ENCODE measurements at places on chromosomes 16 and 17.

DNA sequence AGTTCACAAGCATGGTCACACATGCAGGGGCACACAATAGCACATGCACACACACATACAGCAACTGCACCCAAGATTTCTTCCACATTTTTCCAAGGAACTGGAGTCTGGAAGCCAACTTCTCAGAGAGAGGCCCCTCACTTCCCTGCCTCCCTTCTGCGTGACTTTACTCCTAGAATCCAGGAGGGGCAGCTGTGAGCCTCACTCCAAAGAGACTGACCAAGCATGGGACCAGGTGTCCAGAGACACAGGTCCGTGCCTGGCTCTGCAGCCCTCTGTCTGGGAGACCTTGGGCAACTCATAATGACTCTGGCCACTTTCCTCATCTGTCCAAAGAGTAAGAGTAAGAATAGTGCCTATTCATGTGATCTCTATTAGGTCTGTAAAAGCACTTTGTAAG lies 104.7 kb upstream of the TMEM132E start:
- DNase-seq, result no peak

DNA sequence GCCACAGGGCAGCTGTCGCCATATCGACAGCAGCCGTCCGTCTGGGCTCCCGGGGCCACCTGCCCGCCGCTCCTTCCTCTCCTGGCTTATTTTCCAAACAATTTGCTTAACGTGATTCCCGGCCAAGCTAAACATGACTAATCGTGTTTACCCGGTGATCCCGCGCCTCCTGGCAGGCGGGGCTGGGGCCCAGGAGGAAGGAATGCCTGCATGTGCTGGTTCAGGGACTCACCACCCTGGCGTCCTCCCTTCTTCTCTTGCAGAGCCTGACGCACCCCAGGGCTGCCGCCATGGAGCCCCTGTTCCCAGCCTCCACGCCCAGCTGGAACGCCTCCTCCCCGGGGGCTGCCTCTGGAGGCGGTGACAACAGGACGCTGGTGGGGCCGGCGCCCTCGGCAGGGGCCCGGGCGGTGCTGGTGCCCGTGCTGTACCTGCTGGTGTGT lies 6.1 kb downstream of the SSTR5 start:
- no peak for DNase-seq

GRCh38 chr16:71807905-71808592 lies 585 bp downstream of the AP1G1 start:
- DNase-seq, result peak; percentile 56

DNA sequence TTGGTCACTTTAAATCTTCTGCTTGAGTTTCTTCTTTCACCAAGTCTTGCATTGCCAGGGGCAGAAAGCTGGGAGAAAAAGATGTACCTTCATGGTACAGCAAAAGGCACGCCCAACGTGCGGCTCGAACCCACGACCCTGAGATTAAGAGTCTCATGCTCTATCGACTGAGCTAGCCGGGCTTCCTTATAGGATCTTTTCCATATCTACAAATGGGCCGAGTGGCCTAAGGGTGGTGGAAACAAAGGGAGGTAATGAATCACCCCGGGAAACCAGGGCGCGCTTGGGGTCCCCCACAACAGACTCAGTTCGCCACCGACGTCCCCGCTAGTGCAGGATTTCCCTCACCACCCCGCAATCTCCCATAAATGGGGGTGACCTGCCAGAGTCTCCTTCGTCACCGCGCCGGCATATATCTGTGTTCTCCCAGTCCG lies 7.5 kb upstream of the OR1F1 start:
- DNase-seq, result no peak

- DNase-seq, result no peak
These were observed 67.8 kb downstream of the BMERB1 start for GRCh38 chr16:15502041-15502725.

DNA sequence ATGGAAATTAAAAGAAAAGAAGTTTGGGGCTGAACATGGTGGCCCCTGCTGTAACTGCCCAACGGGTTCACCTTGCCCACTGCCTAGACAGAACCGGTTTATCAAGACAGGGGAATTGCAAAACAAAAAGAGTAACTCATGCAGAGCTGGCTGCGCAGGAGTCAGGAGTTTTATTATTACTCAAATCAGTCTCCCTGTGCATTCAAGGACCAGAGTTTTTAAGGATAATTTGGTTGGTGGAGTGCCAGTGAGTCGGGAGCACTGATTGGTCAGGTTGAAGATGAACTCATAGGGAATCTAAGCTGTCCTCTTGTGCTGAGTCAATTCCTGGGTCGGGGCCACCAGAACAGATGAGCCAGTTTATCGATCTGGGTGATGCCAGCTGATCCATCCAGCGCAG lies 4.4 kb upstream of the SCPEP1 start:
- DNase-seq, result no peak

DNA sequence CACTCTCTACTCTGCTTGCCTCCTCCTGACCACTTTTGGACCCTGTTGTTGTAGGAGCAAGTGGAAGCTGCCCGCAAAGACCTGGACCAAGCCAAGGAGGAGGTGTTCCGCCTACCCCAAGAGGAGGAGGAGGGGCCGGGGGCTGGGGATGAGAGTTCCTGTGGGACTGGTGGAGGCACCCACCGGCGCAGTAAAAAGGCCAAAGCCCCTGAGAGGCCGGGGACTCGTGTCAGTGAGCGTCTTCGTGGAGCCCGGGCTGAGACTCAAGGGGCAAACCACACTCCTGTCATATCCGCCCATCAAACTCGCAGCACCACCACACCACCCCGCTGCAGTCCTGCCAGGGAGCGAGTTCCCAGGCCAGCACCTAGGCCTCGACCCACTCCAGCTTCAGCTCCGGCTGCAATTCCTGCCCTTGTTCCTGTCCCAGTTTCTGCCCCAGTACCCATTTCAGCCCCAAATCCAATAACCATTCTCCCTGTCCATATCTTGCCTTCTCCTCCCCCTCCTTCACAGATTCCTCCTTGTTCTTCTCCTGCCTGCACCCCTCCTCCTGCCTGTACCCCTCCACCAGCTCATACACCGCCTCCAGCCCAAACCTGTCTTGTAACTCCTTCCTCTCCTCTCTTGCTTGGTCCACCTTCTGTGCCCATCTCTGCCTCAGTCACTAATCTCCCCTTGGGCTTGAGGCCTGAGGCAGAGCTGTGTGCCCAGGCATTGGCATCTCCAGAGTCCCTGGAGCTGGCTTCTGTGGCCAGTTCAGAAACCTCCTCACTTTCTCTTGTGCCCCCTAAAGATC lies 11.0 kb upstream of the PHKG2 start:
- DNase-seq, result no peak

DNA sequence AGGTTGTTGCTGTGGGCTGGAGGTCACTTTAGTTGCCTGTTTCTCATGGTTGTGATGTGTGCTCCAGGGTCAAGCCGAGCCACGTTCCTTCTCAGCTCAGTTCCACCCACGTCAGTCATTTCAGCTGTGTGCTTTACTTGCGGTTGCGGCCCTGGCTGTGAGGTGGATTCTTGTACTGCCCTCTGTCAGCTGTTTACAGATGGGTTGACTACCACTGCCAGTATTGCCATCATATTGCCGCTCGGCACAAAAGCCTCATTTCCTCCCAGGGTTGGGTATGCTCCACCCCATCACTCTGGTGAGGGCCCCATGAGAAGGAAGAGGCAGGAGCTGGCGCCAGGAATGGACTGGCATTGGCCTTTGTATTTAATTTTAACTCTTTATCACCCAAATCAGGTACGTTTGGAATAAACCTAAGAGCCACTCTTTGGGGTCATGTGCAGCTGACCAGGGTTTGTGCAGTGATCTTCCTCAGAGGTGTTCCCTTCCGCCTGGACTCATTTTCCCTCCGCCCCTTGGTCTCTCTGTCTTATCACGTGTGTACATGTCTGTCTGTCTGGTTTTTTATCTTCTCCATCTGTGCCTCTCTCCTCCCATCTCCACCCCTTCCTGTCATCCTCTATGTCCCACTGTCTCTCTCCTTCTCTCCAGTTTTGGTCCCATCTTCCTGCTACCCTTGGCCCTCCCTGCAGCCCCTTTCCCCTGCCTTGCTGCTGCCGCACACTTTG lies 25.0 kb downstream of the METTL22 start:
- no peak for DNase-seq

GRCh38 chr17:49738456-49739163 lies 25.3 kb downstream of the FAM117A start:
- DNase-seq, result no peak

GRCh38 chr16:63426275-63426870 lies 1390.1 kb upstream of the CDH8 start:
- no peak for DNase-seq

DNA sequence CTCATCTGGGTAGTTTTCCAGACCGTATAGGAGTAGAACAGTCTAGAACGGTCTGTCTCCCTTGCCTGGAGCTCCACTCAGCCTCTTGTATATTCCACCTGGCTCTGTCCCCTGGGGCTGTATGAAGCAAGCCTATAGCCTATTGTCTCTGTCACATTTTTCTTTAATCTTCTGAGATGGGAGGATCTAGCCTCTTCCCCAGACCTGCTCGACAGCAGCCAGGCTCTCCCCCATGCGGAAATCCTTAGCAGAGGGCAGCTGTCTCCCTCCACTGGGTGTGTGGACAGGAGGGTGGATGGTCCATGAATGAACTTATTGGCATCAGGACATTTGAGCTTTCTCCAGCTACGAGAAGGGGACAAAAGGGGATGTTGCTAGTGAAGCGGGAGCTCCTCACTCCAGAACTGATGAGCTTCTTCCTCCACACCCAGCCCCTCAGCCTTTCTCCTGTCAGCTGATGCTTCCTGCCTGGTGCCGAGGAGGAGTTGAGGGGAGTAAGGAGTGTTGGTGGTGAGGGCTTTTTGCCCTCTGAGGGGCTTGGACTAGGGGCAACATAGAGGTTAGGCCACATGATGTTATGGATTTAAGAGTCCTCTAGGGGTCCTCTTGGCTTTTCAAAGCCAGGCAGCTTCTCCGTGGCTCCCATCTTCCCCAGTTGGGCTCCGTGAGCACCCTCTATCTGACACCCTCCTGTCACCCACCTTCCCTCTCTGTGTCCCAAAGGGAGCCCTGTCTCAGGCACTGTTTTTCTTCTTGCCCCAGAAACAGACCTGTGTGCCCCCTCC lies 28.0 kb downstream of the ARHGAP23 start:
- DNase-seq, result no peak

GRCh38 chr16:25013751-25014499 lies 1.2 kb downstream of the ARHGAP17 start:
- no peak for DNase-seq

- no peak for DNase-seq
These were observed 32.6 kb upstream of the KSR1 start for GRCh38 chr17:27423651-27424050.

GRCh38 chr17:30161601-30162000 lies 45.0 kb downstream of the NSRP1 start:
- DNase-seq, result no peak

- no peak for DNase-seq
These were observed 5.8 kb downstream of the GPRC5C start for GRCh38 chr17:74437702-74438101.

- DNase-seq, result no peak
These were observed 138.0 kb upstream of the NUDT7 start for GRCh38 chr16:77584205-77584859.

GRCh38 chr17:76593384-76593826 lies 7.7 kb upstream of the ST6GALNAC2 start:
- DNase-seq, result no peak

Data from activated CD4-positive, CD25-positive, alpha-beta regulatory T cell (primary cell).